Thyroid gland (tissue), 4 donors: ENCODE measurements at places on chromosomes 11 and 22. TPM values are rescaled to one million over a fixed set of nuclear protein-coding genes. Genes with fewer than 3 reads are reported as not detected.
A peak's percentile ranks its signal among the peaks of the same experiment; 100 is the strongest.

GRCh38 chr11:27545946-27546345, 39.4 kb upstream of the LIN7C start:
- DNase-seq, result no peak
- no peaks in the 10 kb centered on the region for H3K36me3 ChIP-seq
- no peak overlapping the region for H3K4me3 ChIP-seq
- no peaks in the 10 kb centered on the region for H3K4me1 ChIP-seq
- H3K27me3 ChIP-seq, result no peaks in the 10 kb centered on the region

- no peak for DNase-seq
- no peak overlapping the region for H3K27ac ChIP-seq
- no peak overlapping the region for H3K4me3 ChIP-seq
- no peaks in the 10 kb centered on the region for H3K36me3 ChIP-seq
- no peaks in the 10 kb centered on the region for H3K27me3 ChIP-seq
Measured at GRCh38 chr22:23842599-23842998, 3.8 kb upstream of the DERL3 start.

- H3K36me3 ChIP-seq, result no peaks in the 10 kb centered on the region
- H3K4me1 ChIP-seq, result no peaks in the 10 kb centered on the region
- no peak overlapping the region for H3K27ac ChIP-seq
Measured at GRCh38 chr11:106409671-106410070, 332.2 kb downstream of the AASDHPPT start.

DNA sequence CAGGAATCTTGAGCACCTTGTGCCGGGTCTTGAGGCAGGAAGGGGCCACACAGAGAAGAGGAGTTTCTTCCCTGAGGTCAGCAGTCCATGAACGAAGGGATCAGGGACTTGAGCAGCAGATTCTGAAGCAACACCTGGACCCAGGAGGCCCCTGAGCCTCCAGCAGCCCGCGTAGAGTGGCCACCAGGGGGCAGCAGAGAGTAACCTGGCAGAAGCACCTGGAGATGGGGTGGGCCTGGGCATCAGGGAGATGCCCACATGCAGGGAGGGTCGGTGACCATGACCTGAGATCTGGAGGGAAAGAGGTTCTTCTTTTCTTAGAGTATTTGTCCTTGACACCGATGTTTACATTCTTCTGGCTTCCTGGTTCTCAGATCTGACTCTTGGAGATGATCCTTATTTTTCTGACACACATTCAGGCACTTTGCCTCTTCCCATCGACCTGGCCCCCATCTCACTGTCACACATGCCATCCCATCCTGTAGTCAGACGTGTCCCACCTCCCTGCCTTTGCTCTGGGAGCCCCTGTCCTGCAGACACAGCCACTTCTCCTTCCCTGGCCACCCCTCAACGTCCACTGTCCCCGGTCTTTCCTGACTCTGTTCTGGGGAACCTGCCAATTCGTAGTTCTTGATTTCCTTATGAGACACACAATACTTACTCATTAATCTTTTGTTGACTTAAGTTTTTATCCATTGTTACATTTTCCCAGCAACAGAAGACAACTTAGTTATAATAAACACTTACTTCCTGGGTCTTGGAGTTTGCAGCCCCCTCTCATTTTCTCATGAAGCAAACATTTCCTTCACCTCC, 66.5 kb downstream of the GGTLC2 start:
- no peak overlapping the region for H3K4me3 ChIP-seq
- no peaks in the 10 kb centered on the region for H3K36me3 ChIP-seq
- H3K27me3 ChIP-seq, result no peaks in the 10 kb centered on the region
- no peaks in the 10 kb centered on the region for H3K4me1 ChIP-seq
- peak; percentile 69 for DNase-seq

GRCh38 chr11:89612096-89612495, 98.0 kb upstream of the TRIM77 start:
- H3K27me3 ChIP-seq, result no peaks in the 10 kb centered on the region
- no peaks in the 10 kb centered on the region for H3K4me1 ChIP-seq
- H3K4me3 ChIP-seq, result no peak overlapping the region
- H3K36me3 ChIP-seq, result no peaks in the 10 kb centered on the region

DNA sequence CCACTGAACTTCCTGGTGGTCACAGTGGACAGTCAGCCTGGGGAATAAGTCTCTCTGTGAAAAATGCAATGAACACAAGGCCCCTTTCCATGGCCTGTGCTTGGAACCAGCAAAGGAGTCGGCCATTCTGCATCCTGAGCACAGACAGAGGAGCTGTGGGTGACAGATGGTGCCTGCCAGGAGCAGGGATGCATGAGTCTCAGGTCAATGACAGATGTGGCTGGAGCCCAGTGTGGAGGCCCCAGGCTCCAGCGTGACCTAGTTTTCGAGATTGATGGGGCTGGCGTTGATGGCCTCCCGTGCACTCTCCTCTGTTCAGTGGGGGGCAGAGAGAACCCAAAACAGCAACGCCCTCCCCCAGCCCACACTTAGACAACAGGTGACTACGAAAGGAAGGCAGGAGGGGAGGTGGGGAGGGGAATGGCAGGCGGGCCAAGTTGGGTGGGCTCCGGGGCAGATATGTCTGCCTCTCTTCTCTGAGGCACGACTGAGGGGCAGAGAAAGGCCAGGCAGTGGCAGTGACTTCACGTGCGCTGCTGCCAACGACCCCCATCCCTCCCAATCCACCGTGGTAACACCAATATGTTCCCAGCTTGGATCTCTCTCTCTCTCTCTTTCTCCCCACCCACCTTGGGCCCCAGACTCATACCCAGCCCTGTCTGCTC, 34.4 kb upstream of the CD5 start:
- no peak overlapping the region for H3K27ac ChIP-seq
- no peaks in the 10 kb centered on the region for H3K27me3 ChIP-seq
- no peak for DNase-seq
- no peaks in the 10 kb centered on the region for H3K36me3 ChIP-seq
- H3K4me3 ChIP-seq, result no peak overlapping the region
- no peaks in the 10 kb centered on the region for H3K4me1 ChIP-seq

- H3K4me1 ChIP-seq, result peaks cover 27% of the 10 kb centered on the region
- H3K27ac ChIP-seq, result no peak overlapping the region
- no peak for DNase-seq
- no peak overlapping the region for H3K4me3 ChIP-seq
Measured at GRCh38 chr11:130121445-130121978, 38.1 kb upstream of the ST14 start.

DNA sequence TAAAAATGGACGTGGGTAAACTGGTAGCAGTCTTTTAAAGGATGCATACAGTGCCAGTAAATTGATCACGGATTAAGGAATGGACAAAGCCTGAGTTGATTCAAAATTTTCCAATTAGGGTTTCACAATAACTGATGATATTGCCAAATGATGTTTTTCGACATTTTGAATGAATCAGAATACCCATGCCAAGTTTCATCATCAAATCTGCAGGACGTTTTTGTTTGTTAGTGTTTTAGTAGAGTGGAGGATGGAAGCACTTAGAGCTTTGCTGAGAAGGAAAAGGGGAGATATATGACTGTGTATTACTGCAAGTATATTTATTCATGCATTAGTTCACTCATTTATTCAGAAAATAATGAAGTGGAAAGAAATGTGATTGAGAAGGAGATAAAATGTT, 78.3 kb downstream of the SLC17A6 start:
- H3K27ac ChIP-seq, result no peak overlapping the region
- H3K4me1 ChIP-seq, result no peaks in the 10 kb centered on the region
- DNase-seq, result no peak
- no peaks in the 10 kb centered on the region for H3K27me3 ChIP-seq

GRCh38 chr11:20159466-20160381, 551 bp downstream of the DBX1 start:
- DNase-seq, result no peak
- no peak overlapping the region for H3K4me3 ChIP-seq
- H3K4me1 ChIP-seq, result peaks cover 31% of the 10 kb centered on the region
- H3K27ac ChIP-seq, result no peak overlapping the region
- H3K36me3 ChIP-seq, result no peaks in the 10 kb centered on the region

GRCh38 chr11:132595246-132595645, 937.1 kb downstream of the OPCML start:
- no peak overlapping the region for H3K27ac ChIP-seq
- H3K4me3 ChIP-seq, result no peak overlapping the region
- H3K27me3 ChIP-seq, result no peaks in the 10 kb centered on the region
- peaks cover 12% of the 10 kb centered on the region for H3K4me1 ChIP-seq

DNA sequence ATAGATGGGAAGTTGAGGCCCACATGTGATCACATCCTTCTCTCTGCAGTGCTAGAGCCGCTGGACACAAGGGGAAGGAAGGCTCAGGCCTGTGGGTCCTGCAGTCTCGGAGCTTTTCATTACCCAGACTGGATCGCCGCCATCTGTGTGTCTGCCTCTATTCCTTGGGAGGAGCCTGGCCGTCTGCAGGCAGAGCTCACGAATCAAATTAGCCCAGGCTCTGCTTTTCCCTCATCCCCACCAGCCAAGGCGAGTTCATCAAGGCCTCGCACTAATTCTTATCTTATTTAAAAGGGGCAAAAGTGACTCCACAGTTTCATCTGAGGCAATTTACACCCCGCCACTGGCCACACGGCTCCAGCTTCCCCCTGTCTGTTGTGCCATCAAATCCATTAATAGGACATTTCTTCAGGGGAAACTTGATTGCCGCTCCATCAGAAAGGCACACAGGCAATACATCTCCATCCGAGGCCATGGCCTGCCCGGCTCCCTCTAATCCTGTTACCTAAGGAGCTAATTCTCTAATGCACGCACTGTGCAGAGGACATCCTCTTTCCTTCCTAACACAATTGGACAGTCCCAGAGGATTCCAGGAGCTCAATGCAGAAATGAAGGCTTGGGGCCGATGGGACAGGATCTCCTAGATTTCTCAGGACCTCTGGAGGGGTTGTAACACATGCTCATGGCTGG, 3.3 kb upstream of the HTR3A start:
- H3K27ac ChIP-seq, result no peak overlapping the region
- no peak for DNase-seq
- H3K27me3 ChIP-seq, result no peaks in the 10 kb centered on the region
- H3K36me3 ChIP-seq, result no peaks in the 10 kb centered on the region
- no peak overlapping the region for H3K4me3 ChIP-seq
- peaks cover 8% of the 10 kb centered on the region for H3K4me1 ChIP-seq

DNA sequence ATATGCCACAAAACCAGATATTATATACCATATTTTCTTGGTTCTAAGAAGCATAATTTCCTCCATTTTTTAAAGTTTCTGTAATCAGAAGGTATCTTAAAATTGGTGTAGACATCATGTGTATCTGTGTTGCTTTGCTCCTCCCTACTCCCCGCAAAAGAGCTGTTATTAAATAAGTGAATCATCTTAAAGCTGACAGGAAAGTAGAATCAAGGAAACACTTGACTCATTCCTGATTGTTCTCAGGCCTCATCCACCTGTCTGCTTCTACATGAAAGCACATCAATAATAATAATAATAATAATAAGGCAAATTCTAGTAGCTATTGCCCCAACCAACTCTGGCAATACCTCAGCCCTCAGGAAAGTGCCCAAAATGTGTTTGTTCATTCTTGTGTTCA, 26.2 kb upstream of the GUCY1A2 start:
- H3K4me3 ChIP-seq, result no peak overlapping the region
- no peak overlapping the region for H3K27ac ChIP-seq
- no peaks in the 10 kb centered on the region for H3K4me1 ChIP-seq

GRCh38 chr22:45159652-45160462, 3.9 kb upstream of the NUP50 start:
- H3K27ac ChIP-seq, result peak overlapping the region; percentile 34
- H3K27me3 ChIP-seq, result no peaks in the 10 kb centered on the region
- DNase-seq, result no peak

DNA sequence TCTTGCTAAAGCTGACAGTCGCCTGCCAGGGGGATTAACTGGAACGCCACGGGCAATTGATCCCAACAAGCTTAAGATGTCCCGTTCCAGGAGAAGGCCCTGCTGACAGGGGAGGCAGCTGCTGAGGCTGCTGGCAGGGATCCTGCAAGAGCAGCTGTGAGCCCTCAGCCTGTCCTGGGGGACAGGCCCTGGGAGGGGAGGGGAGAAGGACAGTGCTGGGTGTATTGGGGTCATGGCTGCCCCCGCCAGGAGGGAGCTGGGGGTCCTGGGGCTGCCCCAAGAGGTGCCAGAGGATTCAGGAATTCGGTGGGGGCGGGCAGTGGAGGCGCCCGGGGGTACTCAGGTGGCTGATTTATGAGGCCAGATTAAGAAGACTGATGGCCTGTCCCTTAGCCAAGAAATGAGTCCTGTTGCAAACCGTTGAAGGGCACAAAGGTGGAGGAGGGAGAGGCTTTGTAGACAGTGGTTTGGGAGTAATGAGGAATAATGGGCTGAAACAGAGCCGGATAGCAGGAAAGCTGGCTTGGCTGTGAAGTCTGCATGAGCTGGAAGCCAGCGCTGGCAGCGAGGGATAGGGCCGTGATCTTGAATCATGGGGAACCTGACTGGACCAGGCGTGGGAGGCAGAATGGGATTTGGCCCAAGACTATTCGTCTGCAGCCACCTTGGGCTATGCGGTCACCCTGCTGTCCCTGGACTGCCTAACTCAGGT, 133.5 kb downstream of the CACNA1I start:
- H3K27ac ChIP-seq, result no peak overlapping the region
- no peak for DNase-seq
- H3K4me1 ChIP-seq, result no peaks in the 10 kb centered on the region
- no peak overlapping the region for H3K4me3 ChIP-seq
- no peaks in the 10 kb centered on the region for H3K36me3 ChIP-seq

GRCh38 chr22:48238966-48239365, 1476.5 kb downstream of the TBC1D22A start:
- H3K4me3 ChIP-seq, result no peak overlapping the region
- DNase-seq, result no peak
- H3K27me3 ChIP-seq, result no peaks in the 10 kb centered on the region
- H3K4me1 ChIP-seq, result no peaks in the 10 kb centered on the region
- H3K36me3 ChIP-seq, result no peaks in the 10 kb centered on the region

Gene PGA5
- total RNA-seq, result 1.4 TPM

Gene SLC7A4
- not detected for total RNA-seq

Gene FAM180B
- 0.83 TPM for total RNA-seq
